ENCODE measurements at places on chromosomes 6 and 20.

DNA sequence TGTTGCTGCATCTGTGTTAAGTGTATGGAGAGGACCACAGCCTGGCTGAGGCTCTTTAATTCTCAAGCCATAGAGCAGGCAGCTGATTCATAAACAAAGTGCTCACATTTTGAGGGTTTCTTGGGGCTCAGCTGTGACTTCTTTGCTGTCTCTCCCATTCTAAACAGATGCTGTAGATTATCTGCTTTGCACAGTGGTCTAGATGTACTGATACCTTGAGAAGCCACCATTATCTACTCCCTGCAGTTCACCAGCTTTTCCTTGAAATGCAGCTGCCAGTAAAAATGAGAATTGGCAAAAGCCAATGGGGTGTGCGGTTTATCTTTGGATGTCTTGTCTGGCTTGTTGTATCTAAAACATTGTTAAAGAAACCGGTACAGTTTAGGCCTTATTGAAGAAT lies 5.2 kb upstream of the CNR1 start:
- DNase-seq, result no peak

GRCh38 chr6:85469276-85470022 lies 19.6 kb downstream of the NT5E start:
- no peak for DNase-seq

DNA sequence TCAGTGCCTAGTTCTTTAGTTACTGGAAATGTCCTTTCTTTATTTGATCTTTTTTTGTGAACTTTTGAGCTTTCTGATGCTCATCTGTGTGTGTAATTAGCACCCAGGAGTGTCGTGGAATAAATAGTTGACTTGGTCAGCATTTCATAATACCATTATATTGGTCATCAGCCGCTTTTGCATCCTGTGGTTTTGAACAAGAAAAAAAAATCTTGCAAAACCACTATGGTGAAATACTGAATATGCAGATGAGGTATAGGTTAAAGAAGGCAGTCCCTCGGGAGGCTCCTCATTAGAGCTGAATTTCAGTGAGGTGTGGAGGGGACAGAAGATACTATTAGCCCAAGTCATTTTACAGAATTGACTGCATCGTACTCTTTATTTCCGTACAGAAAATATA lies 90.1 kb downstream of the FOXO3 start:
- no peak for DNase-seq

- no peak for DNase-seq
Observed at GRCh38 chr6:5781966-5782556, 224.7 kb downstream of the NRN1 start.

- no peak for DNase-seq
Observed at GRCh38 chr6:115832186-115832585, 228.5 kb downstream of the FRK start.

- DNase-seq, result no peak
Observed at GRCh38 chr6:170151321-170151771, 139.5 kb downstream of the DLL1 start.
